Stimulated activated CD8-positive, alpha-beta memory T cell treated with anti-CD3 and anti-CD28 coated beads, Interleukin-15, amount 100 ng/mL, for 48 hours (primary cell): ENCODE measurements at places on chromosomes 7 and 10.

DNA sequence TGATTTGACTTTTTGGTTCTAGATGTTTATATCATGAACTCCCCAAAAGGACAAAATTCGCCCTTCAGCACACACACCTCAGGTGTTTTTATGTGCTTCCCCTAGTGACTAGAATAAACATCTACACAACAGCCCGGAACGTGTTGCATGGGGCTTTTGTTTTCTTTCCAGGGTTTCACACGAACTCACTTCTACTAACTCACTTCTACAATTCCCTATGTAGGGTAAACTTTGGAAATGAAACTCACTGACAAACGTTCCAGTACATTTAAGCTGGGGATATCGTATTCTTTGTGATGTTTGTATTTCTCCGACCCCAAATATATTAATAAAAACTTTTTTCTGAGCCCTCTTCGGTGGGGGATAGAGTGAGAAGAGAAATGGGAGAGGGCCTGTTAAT, 1.4 kb downstream of the TRA2A start:
- DNase-seq, result no peak

GRCh38 chr10:100980711-100981110, 6.6 kb downstream of the MRPL43 start:
- DNase-seq, result no peak

GRCh38 chr10:52897162-52897561, 124.6 kb upstream of the MBL2 start:
- DNase-seq, result no peak

GRCh38 chr10:73338801-73339368, 19.8 kb downstream of the CFAP70 start:
- no peak for DNase-seq

DNA sequence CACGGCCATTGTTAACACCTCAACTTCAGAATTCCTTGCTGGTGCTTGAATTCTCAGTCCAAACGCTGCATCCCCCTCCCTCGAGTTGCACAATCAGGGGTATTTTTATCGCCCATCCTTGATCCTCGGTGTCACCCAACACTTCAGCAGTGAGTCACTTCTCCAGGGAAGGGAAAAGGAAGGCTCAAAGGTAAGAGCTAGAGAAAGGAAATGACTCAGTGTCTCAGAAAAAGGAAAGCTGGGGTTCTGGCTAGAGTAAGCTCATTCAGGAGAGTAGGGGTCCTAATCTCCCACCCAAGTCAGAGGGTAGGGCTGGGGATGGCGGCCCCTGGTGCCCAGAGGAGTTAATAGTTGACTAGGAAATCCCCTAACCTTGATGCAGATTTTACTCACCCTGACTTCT, 39.8 kb upstream of the TRIM8 start:
- DNase-seq, result no peak

GRCh38 chr7:138377306-138377705, 82.8 kb upstream of the TRIM24 start:
- DNase-seq, result no peak
